ENCODE measurements at places on chromosomes 2 and 18.

DNA sequence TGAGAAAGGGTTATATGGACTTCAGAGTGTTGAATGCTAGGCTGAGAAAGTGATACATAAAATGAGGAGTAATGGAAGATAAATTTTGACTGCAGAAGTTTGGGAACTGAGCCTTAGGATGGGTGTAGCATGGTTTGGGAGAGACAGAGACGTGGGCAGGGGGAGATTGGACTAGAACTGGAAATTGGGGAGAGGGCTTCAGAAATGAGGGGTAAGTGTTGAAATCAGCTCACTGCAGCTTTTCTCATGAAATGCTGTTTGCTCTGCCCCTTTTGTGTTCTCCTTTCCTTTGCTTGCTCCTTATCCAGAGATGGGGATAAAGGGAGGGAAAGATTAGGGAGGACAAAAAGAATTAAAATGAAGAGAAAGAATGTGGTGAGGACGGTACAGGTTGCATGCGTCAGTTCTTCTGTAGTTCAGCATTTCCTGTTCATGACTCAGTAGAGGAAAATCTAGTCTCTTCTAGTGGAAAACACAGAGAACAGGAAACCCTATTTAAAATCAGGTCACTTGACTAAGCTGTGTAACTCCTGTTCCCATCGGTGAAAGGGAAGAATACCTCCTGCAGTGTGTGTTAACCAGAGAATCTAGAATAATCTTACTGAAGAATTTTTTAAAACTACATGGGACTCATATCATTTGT lies 105.6 kb downstream of the CRIM1 start:
- DNase-seq = no peak

GRCh38 chr18:58205443-58206160 lies 161.6 kb downstream of the NEDD4L start:
- DNase-seq = no peak

GRCh38 chr2:119012345-119013301 lies 70.6 kb downstream of the MARCO start:
- DNase-seq = no peak

DNA sequence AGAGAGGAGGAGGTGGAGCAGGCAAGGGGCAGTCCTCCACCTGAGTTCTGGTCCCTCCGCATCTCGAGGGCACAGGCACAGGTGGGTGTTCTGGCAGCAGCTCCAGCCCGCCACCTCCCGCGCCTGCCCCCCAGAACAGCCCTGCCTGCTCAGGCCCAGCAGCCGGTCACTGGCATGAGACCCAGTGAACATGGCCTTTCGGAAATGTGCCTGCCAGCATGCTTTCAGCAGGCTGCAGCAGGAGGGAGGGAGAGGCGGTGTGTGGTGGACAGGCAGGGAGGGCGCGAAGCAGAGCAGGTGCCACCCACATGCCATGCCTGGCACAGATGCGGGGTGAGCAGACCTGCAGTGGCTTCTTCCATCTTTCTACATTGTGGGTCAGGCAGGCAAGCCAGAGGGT lies 3.4 kb upstream of the OR6B3 start:
- no peak for DNase-seq

DNA sequence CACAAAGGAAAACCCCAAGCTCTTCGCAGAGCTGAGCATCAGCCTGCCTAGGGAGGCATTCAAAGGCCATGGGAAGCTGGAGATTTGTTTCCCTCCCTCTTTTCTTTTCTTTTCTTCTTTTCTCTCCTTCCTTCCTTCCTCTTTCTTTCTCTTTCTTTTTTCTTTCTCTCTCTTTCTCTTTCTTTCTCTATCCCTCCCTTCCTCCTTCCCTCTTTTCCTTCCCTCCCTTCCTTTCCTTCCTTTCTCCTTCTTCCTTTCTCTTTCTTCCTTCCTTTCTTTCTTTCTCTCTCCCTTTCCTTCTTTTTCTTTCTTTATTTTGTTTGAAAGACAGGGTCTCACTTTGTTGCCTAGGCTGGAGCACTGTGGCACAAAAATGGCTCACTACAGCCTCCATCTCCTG lies 168.4 kb upstream of the ARL4C start:
- no peak for DNase-seq

- peak; percentile 25 for DNase-seq
Measured at GRCh38 chr2:120797421-120798221, 62.0 kb downstream of the GLI2 start.

- no peak for DNase-seq
Measured at GRCh38 chr2:152171718-152172117, 3.8 kb downstream of the STAM2 start.

- DNase-seq = peak; percentile 66
Measured at GRCh38 chr2:25341011-25341727, 556 bp downstream of the DNMT3A start.

All from NCI-H1417 (cell line).